Brain (organoid and tissue), 16 donors: ENCODE measurements at places on chromosomes 2 and 18. TPM values are rescaled to one million over a fixed set of nuclear protein-coding genes. Genes with fewer than 3 reads are reported as not detected.
A peak's percentile ranks its signal among the peaks of the same experiment; 100 is the strongest.

DNA sequence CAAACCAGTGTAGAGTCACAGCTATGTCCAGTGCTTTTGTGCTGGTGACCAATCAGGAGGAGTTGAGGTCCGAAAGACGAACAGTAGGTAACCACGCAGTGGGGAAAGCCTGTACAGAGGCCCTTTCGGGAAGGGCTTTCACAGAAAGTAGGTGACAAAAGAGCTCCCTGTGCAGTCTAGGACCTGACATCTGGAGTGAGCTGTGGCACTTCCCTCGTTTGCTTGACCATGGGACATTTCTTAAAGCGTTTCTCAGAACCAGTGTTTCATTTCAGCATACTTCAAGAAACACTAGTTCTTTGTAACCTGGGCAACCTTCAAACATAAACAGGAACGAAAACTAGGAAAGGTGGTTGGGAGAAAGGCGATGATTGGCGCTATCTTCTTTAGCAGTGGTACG, 55.7 kb upstream of the ITM2C start:
- DNase-seq: no peak

DNA sequence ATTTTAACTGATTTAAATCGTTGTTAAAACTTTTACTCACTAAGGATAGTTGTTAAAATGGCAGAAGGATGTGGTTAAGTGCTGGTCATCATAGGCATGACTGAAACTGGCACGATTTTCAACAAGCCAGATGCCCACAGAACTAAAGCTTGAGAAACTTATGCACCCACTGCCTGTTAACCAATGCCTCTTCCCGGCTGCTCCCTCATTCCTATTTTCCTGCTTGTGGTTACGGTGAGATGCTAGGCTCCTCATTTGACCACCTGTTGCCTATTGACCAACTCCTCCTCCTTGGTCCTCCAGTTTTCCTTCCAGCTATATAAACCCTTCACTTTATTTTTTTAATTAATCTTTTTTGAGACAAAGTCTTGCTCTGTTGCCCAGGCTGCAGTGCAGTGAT, 238.7 kb downstream of the TFCP2L1 start:
- DNase-seq: no peak

GRCh38 chr2:209614690-209615369, 156.8 kb upstream of the UNC80 start:
- peak; percentile 76 for DNase-seq

DNA sequence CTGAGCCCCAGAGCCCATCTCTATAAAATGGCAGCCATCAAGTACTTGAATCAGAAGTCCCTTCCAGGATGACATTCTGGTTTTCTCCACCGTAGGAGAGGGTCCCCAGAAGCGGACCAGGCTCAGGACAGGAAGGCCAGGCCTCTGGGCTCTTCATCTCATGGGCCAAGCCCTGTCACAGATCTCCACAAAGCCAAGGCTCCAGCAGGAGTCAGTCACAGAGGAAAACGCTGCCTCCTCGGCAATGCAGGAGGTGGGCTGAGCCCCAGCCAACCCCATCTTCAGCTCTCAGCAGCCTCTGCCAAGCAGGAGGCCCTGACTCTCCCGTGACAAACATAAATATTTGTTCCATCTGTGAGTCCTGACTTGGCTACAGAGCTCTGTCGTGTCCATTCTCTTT, 39.4 kb upstream of the GPAT2 start:
- DNase-seq: no peak

- no peak for DNase-seq
These were observed 607.6 kb downstream of the LRP1B start for GRCh38 chr2:141523199-141523598.

GRCh38 chr18:35570182-35570581, 11.4 kb upstream of the GALNT1 start:
- DNase-seq: no peak

DNA sequence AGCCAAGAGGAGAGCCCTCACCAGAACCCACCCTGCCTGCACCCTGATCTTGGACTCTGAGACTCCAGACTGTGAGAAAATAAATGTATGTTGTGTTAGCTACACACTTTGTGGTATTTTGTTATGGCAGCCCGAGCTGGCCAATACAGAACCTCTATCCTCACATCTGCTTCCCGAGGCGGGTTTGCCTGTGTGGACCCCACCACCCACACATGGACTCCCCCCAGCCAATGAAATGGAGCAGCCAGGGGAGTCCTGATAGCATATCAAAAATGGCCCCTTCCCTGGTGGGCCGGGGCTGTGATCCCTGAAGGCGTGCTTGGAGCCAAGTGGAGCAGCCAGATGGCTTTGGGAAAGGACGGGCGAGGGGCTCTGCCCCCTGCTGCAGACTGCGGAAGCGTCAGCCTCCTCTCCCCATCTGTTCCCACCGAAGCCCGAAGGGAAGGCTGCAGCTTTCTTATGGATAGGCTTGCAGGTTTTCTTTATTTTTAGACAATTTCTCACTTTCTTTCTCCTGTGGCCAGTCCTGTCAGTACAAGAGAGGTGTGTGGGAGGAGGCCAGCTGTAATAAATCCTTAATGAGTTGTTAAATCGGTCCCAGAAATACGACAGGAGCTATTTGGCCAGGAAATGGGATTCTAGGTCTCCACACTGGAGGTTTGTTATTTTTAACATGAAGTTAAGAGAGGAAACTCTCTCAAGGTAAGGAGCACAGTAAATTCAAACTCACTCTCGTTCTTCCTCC, 34.4 kb downstream of the TEX51 start:
- DNase-seq: peak; percentile 28

- DNase-seq: peak; percentile 77
These were observed 56.8 kb upstream of the MAPRE3 start for GRCh38 chr2:26913606-26913998.

GRCh38 chr2:105796131-105796638, 51.5 kb downstream of the NCK2 start:
- DNase-seq: peak; percentile 52

GRCh38 chr2:21412944-21413443, 289.2 kb downstream of the TDRD15 start:
- DNase-seq: peak; percentile 32

DNA sequence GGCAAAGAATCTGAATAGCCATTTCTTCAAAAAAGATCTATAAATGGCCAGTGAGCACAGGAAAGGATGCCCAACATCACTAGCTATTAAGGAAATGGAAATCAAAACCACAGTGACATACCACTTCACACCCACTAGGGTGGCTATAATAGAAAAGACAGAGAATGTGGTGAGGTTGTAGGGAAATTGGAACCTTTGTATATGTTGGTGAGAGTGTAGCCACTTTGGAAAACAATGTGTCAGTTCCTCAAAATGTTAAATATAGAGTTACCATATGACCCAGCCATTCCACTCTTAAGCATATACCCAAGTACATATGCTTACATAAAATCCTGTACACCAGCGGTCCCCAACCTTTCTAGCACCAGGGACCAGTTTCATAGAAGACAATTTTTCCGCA, 152.8 kb downstream of the SMAD2 start:
- no peak for DNase-seq

GRCh38 chr2:207129821-207130220, 35.9 kb downstream of the KLF7 start:
- no peak for DNase-seq

- no peak for DNase-seq
These were observed 1206.8 kb upstream of the NRXN1 start for GRCh38 chr2:52238782-52239181.

DNA sequence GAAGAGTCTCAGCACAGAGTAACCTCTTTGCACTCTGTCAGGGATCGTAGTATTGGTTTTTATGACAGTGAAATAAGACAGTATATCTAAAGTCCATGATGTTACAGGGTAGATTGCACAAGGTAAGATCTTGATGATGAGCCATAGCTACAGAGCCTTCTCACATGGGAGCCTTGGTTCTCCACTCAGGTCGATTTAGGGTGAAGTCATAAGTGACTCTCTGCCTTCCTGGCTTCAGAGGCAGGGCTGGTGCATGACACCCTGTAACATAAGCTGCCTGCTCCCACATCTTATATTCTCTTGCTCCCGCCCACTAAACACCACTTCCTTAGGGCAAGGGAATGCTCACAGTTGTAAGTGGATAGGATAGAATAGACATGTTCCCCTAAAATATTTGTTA, 13.3 kb downstream of the DAPL1 start:
- no peak for DNase-seq

DNA sequence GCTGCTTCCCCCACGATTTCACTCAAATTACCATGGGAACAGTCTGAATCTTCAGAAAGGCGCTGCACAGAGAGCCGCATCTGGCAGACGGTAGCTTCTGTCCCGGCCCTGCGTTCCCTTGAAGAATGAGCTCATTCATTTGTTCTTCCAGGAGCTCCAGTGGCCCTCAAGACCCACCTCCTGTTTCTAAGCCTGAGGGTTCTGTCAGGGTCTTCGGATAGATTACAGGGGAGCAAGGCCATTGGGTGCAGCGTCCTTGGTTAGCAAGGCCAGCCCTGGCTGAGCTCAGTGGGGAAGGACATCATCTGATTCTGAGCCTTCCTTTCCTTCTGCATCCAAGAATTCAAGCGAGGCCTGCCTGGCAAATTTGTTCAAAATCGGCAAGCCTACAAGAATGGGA, 111.9 kb downstream of the PDCL3 start:
- no peak for DNase-seq

GRCh38 chr2:179049203-179049545, 763 bp downstream of the CCDC141 start:
- DNase-seq: no peak

DNA sequence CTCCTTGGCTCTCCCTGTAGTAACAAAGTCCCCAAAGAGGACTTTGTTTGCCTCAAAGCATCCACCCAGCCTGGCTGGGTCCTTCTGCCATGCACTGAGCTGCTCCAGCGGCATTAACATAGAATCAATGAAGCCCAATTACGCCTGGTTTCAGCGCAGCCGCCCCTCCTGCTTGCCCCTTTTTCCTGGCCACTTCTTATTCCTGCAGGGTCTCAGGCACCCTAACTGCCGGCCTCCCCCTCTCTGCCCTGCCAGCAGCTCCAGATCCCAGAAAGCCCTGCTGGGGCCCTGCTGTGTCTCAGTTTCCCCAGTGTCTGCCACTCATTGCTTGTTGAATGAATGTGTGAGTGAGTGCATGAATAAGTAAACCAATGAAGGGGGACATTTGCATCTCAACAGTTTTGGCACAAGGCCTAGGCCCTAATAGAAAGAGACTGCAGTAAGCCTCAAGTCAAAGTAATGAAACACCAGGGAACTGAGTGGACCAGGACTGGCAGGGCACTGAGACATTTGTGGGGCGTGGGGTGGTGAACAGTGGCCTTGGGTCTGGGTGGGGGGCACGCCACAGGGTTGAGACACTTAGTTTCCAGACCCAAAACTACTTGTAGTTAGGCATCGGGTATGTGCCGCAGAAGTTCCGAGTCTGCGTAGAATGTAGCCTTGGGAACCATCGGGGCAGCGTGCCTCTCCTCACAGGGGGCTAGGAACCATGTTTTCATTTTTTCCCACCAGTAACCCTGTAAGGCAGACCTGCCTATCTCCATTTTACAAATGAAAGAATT, 60.6 kb downstream of the SMAD7 start:
- DNase-seq: peak; percentile 70

GRCh38 chr18:72086421-72086820, 457.7 kb downstream of the CBLN2 start:
- no peak for DNase-seq

DNA sequence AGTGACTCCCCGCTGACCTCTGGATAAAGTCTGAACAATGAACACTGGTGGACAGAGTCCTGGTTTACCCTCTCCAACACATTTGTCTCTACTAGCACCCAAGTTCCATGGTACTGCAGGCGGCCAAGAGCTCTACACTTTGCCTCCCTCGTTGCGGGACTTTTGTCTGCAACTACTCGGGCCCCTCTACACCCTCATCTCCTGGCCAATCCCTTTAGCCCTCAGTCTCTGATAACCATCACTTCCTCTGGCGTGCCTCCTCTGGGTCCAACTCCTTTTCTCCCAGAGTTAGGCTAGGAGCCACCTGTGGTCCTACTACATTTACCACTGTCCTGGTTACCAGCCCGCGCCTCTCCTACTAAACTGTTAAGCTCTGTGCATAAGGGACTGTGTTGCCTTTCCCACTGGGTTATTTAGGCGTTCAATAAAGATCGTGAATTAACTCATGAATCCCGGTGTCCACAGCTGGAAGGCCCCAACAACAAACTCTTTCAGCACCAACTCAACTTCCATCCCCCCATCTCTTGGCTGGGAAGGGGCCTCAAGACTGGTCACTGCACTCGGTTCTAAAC, 757 bp downstream of the HDHD2 start:
- no peak for DNase-seq

- DNase-seq: no peak
These were observed 1113.9 kb upstream of the ACVR2A start for GRCh38 chr2:146730882-146731281.

- peak; percentile 54 for DNase-seq
These were observed 2005.9 kb upstream of the CELF4 start for GRCh38 chr18:39571511-39571910.

DNA sequence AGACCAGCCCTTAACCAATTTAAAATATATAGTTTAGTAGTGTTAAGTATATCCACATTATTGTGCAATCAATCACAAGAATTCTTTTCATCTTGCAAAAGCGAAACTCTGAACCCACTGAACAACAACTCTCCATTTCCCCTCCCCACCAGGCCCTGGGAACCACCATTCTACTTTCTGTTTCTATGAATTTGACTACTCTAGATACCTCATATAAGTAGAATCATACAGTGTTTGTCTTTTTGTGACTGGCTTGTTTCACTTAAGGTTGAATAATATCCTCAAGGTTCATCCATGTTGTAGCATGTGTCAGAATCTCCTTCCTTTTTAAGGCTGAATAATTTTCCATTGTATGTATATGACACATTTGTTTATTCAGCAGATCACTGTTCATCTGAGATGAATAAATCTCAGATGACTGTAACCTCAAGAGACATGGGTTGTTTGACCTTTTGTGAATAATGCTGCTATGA, 8.1 kb upstream of the SOS1 start:
- no peak for DNase-seq

GRCh38 chr2:151027151-151027550, 234.5 kb downstream of the RBM43 start:
- no peak for DNase-seq

GRCh38 chr2:31314761-31315160, 80.8 kb downstream of the EHD3 start:
- DNase-seq: no peak

GRCh38 chr2:12440731-12441130, 276.0 kb upstream of the TRIB2 start:
- no peak for DNase-seq

DNA sequence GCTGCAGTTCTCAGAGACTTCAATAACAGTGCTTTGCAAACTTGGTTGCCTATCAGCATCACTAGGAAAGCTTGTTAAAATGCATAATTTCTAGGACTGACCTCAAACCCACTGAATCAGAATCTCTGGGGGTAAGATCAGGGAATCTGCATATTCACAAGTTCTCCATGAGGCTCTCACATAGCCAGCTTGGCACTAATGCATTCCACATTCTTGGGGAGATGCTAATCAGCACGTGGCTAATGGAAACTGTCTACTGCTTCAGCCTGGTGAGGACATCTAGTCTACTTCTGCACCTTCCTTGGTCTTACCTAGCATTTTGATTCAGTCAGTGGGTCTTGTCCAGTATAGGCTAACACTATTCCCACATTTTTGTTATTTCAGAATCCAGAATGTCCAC, 56.3 kb downstream of the RBKS start:
- no peak for DNase-seq

TACR1 gene
- polyA plus RNA-seq: 0.32 TPM

VIT gene
- 0.20 TPM for polyA plus RNA-seq

ACADL gene
- 0.81 TPM for polyA plus RNA-seq

MATN3 gene
- 2.0 TPM for polyA plus RNA-seq

ATIC gene
- 108 TPM for polyA plus RNA-seq

LRRC30 gene
- polyA plus RNA-seq: not detected

ZC3H6 gene
- 3.5 TPM for polyA plus RNA-seq

TMEM17 gene
- 1.8 TPM for polyA plus RNA-seq

ACVR1C gene
- polyA plus RNA-seq: 0.34 TPM

AMER3 gene
- polyA plus RNA-seq: 5.7 TPM

TGIF1 gene
- polyA plus RNA-seq: 53.1 TPM

ZSWIM2 gene
- not detected for polyA plus RNA-seq

KRCC1 gene
- polyA plus RNA-seq: 5.5 TPM

KYNU gene
- polyA plus RNA-seq: 0.15 TPM
